ENCODE measurements at places on chromosomes 11 and 22.
A peak's percentile ranks its signal among the peaks of the same experiment; 100 is the strongest.

DNA sequence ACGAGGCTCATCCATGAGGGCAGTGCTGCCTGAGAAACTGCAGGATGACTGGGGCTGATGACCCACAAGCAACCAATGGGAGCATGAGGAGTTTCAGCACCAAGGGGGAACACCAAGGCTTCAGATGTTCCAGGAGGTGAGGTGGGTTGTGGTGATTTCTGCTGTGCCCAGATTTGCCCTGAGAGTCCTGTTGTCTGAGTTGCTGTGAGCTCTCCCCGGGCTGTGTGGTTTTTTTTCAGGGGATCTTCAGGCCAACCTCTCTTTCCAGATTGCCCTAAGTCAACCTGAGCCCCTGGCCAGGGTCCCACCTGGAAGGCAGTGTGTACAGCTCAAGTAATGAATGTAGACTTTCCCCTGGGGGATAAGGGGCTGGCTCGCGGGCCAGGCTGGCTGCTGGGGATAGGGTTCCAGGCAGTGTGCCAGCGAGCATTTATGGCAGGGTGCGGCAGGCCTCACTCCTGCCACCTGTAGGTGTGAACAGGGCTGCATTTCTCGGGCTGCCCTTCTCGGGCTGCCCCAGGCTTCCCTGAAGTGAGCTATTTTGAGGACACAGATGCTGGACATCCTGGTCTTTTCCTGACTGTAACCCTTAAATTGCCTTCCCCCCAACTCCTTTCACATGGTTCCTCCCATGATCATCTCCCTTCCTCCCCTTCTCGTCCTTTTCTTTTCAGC is 9.8 kb downstream of the SLC22A6 start:
- DNase-seq, result no peak

DNA sequence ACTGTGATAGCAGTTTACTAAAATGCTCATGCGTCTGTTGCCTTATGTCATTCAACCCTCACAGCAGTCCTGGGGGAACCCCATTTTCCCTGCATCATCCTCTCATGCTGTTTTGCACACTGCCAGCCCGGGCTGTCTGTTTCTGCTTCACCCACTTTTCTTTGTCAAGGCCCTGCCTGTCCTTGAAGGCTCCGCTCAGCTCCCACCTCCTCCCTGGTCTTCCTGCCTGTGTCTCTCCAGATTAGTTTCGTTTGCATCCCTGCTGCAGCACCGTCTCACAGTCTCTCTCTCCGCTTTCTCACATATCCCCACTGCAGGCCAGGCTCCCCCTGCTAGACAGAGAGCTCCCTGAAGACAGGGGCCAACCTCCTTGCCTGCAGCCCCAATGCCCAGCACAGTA is 29.9 kb downstream of the SERPINH1 start:
- DNase-seq, result no peak

DNA sequence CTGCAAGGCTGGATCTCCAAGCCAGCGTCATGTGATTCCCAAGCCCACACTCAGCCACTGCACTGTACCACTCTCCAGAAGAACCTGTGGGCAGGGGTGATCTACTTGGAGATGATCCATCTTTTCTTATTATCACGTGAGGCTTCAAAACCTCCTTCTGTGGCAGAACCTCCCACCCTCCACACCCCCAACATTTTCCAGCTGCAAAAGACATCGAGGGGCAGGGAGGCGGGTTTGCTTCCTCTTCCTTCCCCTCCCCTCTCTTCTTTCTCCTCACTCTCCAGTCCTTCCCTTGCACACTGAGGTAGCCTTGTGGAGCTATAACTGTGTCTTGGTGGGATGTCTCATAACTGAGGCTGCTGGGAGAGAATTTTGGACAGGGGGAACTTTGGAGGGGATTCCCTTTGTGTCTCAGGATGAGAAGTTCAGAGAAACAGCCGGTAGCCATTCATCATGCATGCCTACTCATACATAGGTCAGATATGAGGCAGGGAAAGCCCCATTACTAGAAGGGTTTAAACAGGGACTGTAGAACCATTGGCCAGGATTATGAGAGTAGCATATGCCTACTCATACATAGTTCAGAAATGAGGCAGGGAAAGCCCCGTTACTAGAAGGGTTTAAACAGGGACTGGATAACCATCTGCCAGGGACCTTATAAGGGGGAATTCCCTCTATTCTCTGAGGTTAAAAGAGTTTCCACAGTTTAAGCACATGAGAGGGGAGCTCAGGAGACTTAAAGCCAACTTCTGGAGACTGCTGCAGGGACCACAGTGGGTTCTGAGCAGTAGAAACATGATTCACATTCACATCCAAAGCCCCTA is 420.7 kb upstream of the CADM1 start:
- no peak for DNase-seq

- DNase-seq, result no peak
Observed at GRCh38 chr22:23055449-23056179, 14.7 kb upstream of the GNAZ start.

DNA sequence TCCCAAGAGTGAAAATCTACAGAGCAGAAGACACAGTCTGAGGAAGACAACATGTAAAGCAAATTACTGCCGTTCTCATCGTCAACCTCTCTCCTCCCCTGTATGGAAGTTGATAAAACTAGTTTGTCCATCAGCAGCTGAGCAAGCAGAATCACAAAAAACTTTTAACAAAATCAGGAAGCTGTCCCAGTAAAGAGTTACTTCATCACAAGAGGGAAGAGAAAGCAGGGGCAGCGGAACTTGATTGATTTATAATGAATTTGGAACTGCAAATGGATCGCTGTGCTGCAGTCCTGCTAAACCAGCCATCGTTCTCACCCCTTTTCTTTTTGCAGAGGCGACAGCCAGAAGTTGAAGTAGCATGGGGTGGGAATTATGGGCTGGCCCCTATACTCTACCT is 13.7 kb upstream of the UCP3 start:
- no peak for DNase-seq

DNA sequence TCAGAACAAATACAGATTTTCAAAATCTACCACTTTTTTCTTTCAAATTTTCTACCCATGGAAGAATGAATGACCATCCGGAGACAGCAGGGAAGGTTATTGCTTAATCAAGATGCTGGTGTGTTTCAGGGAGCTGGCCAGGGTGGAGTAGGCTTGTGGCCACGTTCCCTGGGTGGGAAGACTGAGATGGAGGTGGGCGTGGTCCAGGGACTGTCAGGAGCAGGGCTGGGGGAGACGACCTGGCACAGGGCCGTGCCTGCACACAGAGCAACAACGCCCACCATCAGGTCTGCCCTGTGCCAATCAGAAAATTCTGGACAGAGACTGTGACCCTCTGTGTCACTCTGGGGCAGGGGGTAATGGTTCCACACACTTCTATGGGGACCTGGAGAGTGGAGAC is 7.1 kb upstream of the APOBEC3H start:
- no peak for DNase-seq

GRCh38 chr11:94753630-94754029 is 14.5 kb upstream of the AMOTL1 start:
- no peak for DNase-seq

DNA sequence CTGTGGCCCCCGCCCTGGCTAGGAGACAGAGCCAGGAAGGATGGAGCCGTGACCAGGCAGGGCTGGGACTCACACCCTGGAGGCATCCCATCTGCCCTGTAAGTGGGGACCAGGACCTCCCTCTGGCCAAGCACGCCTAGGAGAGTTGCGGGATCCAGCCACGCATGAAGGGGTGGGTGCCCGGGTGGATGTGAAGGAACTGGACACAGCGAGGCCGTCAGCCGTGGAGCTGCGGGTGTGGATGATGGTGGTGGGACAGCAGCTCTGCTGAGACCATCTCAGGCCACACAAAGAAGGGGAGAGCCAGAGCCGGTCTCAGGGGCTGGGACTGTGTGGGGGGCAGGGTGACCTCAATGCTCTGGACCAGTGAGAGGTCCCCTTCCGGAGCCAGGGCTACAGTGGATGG is 746.4 kb downstream of the BRD1 start:
- DNase-seq, result no peak

DNA sequence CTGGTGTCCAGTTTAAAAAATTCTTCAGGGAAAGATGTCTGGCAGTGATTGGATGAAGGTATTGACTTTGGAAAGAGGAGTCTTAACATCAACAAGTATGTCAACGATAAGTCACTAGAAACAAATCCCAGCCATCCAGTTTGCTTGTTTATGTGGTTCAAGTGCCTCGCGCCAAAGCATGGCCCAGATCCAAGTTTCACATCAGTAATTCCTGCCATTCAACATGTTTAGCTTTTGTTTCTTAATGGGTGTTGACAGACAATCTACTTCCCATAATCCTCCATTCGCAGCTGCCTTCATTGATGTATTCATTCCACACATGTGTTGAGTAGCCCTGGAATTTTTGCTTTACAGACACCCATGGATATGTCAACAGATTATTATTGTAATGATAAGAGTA is 77.8 kb downstream of the UBASH3B start:
- no peak for DNase-seq

DNA sequence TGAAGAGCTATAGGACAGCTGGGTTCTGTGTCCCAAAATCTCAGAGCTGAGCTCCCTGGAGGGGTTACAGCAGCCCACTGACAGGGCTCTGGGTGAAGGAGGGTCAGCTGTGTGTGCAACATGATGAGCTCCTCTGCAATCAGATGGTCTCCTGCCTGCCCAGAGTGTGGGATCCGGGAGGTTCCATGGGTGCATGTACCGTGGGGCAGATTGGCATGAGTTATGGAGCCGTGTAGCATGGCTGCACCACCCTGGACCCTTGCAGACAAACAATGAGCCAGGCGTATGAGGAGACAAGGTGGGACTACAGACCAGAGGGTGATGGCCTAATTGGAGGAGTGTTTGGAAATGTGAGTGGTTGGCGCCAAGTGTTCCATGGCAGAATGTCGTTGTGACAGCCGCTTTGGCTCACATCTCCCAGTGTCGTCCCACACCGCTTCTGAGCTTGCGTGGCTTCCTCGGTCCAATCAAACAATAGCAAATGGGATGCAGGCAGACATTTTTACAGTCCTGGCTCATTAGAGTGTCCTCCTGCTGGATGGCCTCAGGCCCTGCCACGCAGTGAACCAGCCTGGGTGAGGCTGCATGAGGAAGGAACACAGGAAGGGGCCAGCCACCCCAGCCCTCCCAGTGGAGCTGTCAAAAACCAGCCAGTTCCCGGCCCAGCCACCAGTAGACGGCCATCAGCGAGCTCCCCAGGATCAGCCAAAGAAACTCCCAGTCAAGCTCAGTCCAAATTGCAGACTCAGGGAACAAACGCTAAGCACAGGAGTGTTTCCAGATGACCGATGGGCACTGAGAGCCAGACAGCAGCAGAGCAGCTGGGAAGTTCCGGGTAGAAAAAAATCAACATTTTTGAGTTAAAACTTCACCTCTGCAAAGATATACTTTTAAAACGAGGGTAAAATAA is 1066.9 kb downstream of the BRD1 start:
- peak; percentile 17 for DNase-seq
